Activated naive CD4-positive, alpha-beta T cell (primary cell): ENCODE measurements at places on chromosomes 2 and 18.

- DNase-seq, result no peak
Observed at GRCh38 chr2:235849489-235849888, 318.7 kb downstream of the GBX2 start.

DNA sequence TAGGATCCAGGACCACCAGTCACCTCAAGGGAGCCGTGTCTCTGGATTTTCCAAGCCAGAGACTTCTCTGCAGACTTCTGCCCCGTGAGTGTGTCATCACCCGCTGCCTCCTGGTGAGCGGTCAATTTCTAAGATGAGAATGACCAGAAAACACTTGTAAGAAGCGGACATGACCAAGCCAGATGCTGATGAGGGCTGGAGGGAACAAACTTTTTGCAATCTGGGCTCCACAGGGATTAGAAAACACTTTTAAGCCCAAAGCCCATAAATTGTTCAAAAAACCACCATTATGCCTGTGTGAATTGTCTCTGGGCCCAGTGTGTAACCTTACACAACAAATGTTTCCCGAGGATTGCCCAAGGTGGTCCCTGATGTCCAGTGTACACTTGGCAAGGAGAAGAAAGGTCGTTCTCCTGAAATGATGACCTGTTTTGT lies 5.3 kb upstream of the NPPC start:
- no peak for DNase-seq

- DNase-seq, result no peak
Observed at GRCh38 chr2:20048488-20049448, 2.7 kb downstream of the LAPTM4A start.

DNA sequence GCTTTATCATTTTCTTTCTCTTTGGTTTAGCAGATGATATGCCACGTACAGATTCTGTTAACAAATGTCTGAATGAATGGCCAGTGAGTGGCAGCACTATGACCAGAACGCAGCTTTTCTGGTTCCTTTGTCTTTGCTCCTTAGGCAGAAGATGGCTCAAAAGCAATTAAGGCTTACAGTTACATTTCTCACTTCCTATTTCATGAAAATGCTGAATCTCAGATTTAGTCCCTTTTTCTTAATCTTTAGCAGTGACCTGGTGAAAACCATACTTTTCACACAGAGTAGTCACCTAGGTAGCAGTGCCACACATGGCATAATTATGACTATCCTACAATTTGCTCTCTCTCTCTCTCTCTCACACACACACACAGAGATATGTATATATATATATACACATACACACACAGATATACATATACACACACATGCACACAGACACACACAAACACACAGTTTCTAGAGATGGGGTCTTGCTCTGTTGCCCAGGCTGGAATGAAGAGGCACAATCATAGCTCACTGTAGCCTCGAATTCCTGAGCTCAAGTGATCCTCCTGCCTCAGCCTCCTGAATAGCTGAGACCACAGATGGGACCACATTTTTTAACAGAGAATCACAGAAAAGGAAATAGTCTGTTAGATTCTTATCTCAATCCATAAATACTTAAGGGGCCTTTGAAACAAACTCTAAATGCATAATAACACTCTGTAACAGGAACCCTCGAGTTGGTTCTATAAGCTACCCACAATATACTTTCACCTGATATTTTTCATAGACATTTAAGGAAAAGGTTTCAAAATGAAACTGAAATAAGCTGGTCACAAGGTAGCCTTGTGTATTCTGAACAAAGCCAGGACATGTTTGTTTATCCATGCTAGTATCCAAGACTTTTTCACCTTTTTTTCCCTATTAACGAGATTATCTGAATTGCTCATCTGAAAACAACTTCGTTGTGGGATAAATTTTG lies 11.6 kb downstream of the PDE6D start:
- DNase-seq, result no peak

- no peak for DNase-seq
Observed at GRCh38 chr2:181121996-181122395, 141.6 kb downstream of the UBE2E3 start.
